ENCODE measurements at places on chromosomes 11 and 22.

- no peak for DNase-seq
Measured at GRCh38 chr11:33543823-33544222, 156.8 kb downstream of the C11orf91 start.

GRCh38 chr22:46135611-46136485 lies 14.5 kb upstream of the PPARA start:
- no peak for DNase-seq

DNA sequence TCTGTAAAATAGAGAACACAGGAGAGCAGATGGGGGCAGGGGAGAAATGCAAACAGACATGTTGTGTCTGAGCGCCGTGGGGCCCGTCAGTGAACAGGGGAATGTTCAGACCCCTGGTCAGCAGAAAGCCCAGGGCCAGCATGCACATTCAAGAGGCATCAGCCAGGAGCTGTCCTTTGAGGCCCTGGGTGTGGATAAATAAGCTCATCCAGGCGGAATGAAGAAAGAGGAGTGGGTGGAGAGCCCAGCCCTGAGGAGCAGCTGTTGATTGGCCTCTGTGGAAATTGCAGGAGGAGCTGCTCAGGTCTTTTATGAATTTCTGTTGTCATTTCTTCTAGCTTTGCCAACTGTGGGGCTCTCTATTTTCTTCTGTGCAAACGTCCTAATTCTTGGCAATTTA lies 49.7 kb upstream of the CECR2 start:
- no peak for DNase-seq

GRCh38 chr11:48307760-48308386 lies 1.9 kb downstream of the OR4S1 start:
- peak; percentile 37 for DNase-seq

GRCh38 chr11:23078289-23078971 lies 218.2 kb upstream of the CCDC179 start:
- no peak for DNase-seq

DNA sequence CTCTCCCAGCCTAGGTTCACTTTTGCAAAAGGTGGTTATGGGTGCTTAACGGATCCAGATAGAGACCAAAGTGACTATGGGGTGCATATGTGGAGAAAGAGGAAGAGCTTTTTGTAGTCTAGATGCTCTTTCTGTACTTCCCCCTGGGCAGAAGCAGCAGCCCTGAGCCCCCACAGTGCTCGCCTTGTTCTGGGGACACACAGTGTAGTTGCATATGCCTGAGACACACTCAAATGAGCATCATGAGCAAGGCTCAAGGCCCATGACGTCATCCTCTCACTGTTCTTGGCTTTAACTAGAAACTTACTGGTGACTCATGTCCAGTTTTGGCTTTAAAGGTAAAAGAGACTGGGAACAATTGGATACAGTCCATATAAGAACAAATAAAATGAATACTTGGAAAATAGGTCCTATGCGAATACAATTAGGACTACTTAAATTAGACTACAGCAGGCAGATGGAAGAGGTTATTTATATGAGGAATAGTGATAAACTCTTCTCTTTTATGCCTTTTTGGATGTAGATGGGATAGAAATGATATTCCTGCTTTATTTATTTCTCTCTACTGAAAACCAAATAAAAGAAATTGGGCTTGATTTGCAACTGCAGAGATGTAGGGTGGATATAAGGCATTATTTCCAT lies 20.1 kb upstream of the PEX26 start:
- DNase-seq, result no peak

DNA sequence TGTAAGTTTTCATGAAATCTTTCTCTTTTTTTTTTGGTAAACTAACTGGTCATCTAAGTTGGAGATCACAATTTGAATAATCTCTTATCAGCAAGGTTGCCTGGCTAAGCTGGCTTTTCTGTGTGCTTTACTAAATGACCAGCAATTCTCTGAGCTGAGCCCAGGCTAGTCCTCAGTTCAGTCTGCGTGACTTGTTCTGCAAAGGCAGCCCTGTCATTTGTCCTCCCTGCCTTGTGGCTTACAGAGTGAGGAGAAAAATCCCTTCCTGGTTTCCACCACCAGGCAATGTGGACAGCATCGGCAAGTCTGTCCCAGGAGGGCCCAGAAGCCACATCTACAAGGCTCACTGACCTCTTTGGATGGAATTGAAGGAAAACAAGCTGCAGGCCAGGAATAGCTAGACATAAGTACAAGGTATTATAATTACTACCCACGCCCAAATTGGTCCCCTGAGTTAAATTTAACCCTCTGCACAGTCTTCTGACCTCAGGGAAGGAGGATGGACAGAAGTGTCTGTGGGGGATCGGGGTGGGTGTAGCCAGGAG lies 108.6 kb downstream of the SCN3B start:
- DNase-seq, result no peak

- DNase-seq, result no peak
Measured at GRCh38 chr22:48663297-48663696, 1164.4 kb downstream of the BRD1 start.

GRCh38 chr11:123255909-123256308 lies 60.9 kb upstream of the CLMP start:
- DNase-seq, result no peak

- DNase-seq, result no peak
Measured at GRCh38 chr11:83681031-83681781, 395.0 kb upstream of the CCDC90B start.

DNA sequence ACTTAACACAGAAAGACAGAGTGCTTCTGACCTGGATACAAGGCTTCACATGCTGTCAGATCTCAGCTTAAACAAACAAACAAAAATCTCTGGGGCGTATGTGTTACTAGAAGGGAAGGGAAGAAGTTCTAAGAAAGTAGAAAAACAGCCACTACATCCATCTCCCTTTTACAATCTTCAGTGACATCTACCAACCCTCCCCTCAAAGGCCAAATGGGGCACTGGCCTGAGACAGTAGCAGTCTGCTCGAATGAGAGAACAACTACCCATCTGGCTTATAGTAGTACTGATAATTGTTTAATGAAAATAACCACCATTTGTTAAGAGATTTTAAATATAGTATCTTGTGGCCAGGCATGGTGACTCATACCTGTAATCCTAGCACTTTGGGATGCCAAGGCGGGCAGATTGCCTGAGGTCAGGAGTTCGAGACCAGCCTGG lies 29.4 kb downstream of the CCDC83 start:
- DNase-seq, result no peak

DNA sequence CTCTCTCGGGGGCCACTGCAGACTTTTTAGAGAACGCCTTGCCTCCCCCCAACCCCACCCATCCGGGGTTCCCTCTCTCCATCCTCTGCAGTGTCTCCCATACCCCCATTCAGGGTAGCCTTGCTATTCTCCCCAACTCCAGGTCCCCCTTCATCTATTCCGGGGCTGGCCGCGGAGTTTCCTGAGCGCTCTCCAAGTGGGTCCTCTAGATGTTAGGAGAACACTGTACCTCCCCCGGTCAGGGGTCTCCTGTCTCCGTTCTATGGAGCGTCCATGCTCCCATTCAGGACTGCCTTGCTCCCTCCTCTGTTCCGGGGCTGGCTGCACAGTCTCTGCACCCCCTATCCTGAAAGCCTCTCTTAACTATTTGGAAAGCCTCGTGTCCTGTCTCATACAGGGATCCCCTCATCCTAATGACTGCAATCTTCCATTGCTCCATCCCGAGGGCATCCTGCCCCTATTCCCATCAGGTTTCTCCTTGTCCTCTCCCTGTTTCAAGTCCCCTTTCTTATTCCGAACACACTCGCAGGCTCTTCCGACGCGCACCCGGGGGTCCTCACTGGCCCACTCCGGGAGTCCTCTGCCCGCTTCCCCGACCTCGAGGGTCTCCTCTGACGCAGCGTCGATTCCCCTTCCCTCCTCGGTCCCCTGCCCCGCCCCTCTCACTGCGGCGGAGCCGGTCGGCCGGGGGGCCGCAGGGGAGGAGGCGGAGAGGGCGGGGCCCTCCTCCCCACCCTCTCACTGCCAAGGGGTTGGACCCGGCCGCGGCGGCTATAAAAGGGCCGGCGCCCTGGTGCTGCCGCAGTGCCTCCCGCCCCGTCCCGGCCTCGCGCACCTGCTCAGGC lies at the start of gene NEFH:
NEFH (plus strand) TSS at position 802 of the 845 bp plus-strand sequence. CDS start 45 bp downstream, outside the sequence.
- no peak for DNase-seq

GRCh38 chr11:131095511-131096185 lies 179.4 kb upstream of the SNX19 start:
- DNase-seq, result no peak

GRCh38 chr11:290621-291231 lies 1.8 kb downstream of the PGGHG start:
- DNase-seq, result peak; percentile 5

GRCh38 chr11:12915093-12915492 lies 94.0 kb upstream of the RASSF10 start:
- DNase-seq, result no peak

GRCh38 chr11:119346605-119347004 lies at the start of gene MFRP:
Gene MFRP, minus strand, starts transcription at chr11:119346705. Its CDS starts 192 bp downstream, at chr11:119346513.
- no peak for DNase-seq

GRCh38 chr11:74468058-74468457 lies 709 bp upstream of the KCNE3 start:
- DNase-seq, result no peak

DNA sequence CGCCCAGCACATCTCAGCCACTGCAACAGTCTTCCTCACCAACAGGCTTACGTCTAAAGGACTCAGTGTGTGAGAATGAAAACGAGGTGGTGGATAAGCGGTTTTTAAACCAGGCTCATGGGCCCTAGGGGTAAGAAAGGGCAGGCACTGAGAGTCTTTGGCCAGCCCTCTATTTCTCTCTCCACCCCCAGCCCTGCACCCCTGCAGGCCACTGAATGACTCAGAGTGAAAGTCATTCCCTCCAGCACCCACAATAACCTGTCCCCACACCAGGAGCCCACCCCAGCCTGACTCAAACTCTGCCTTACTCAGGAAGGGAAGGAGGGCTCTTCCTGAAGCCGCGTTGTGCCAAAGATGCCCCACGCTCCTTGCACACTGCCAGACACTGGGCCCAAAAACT lies 72.0 kb downstream of the LARGE1 start:
- DNase-seq, result no peak

GRCh38 chr11:67105964-67106363 lies 13.1 kb upstream of the KDM2A start:
- DNase-seq, result no peak

- no peak for DNase-seq
Measured at GRCh38 chr11:117643606-117644300, 153.3 kb downstream of the DSCAML1 start.

DNA sequence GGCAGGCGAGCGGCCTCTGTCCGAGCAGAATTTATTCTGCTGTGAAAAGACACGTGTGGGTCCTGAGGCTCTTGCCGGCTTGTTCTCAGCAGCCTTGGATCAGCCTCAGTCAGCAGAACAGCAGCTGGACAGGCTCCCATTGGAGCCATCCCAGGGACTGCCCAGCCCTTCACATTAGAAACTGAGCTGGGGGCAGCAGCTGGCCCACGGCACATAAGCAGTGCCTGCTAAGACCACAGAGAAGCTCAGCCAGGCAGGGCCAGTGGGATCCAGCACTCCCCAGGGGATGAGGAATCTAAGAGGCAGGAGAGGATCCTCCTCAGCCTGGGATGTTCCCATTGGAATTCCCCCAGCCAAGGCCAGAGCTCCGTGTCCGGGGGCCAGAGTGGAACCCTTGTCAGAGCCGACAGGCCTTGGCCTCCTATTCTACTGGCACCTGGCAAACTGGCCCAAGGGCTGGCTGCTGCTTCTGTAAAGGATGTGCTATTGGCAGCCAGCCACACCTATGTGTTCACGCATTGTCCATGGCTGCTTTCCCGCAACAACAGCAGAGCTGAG lies 18.2 kb downstream of the RTN4R start:
- no peak for DNase-seq

- no peak for DNase-seq
Measured at GRCh38 chr22:44561139-44561840, 63.3 kb upstream of the RTL6 start.

GRCh38 chr11:126597041-126597440 lies 241.6 kb downstream of the ST3GAL4 start:
- DNase-seq, result no peak

- no peak for DNase-seq
Measured at GRCh38 chr11:16744128-16744725, 5.8 kb downstream of the C11orf58 start.

GRCh38 chr11:11427140-11427539 lies 74.1 kb upstream of the CSNK2A3 start:
- no peak for DNase-seq

DNA sequence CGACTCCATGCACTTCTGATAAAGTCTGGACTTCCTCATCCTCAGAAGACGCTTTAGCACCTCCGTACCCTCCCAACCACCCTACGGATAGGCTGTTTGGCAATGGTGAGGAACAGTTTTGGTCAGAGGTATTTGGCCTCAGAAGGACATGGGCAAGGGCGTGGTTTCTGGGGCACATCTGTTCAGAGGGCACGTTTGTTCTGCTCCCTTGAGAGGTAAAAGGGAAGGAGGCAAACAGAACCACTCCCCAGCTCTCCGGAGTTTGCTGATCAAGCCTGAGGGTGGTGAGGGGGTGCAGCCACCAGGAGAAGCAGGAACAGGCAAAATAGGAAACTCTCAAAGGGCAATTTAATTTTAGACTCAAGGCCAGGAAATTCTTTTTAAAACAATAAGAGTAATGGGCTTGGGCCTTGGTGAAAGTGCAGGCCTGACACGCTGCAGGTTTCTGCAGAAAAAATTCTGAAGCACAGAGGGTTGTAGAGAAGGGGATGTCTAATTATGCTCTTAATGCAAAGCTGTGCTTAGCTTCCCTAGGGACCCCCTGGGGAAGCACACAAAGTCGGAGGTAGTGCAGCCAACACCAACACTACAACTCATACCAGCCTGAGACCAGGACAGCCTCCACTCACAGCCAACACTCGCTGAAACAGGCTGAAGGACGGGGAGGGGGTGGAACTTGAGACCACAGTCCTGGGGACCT lies 23.3 kb downstream of the ETS1 start:
- DNase-seq, result no peak

Data from activated T-cell treated with anti-CD3 and anti-CD28 coated beads, Interleukin-2, amount 50 U/mL, for 4 hours (primary cell).